ENCODE measurements at places on chromosomes 11 and 22.

GRCh38 chr11:95586155-95586554 lies 203.4 kb downstream of the FAM76B start:
- no peak for DNase-seq

- peak; percentile 12 for DNase-seq
Observed at GRCh38 chr11:130947889-130948288, 31.6 kb upstream of the SNX19 start.

DNA sequence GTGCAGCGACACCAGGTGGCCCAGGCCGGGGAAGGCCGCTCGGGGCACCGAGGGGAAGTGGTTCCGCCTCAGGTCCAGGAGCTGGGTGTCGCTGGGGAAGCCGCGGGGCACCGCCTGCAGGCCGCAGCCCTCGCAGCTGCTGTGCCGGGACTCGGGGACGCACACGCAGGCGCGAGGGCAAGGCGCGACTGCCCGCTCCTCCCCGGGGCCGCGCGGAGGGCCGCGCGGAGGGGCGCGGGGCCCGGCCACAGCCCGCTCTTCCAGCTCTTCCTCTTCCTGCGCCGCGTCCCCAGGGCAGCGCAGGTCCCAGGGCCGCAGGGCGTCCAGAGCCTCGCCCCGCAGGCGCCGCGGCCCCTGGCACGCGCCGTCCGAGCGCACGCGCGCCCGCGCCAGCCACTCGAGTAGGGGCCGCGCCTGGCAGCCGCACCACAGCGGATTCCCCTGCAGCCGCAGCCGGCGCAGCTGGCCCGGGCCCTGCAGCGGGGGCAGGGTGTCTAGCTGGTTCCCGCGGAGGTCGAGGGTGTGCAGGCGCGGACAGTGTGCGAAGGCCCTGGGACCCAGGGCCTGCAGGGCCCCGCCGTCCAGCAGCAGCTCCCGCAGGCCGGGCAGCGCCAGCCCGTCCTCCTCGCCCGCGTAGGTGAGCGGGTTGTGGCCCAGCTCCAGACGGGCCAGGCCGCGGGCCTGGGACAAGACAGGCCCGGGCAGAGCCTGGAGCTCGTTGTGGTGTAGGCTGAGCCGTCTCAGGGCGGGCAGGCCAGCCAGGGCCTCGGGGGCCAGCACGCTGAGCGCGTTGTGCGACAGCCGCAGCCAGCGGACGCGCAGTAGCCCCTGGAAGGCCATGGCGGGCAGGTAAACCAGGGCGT lies 2.8 kb downstream of the CHADL start:
- peak; percentile 40 for DNase-seq

DNA sequence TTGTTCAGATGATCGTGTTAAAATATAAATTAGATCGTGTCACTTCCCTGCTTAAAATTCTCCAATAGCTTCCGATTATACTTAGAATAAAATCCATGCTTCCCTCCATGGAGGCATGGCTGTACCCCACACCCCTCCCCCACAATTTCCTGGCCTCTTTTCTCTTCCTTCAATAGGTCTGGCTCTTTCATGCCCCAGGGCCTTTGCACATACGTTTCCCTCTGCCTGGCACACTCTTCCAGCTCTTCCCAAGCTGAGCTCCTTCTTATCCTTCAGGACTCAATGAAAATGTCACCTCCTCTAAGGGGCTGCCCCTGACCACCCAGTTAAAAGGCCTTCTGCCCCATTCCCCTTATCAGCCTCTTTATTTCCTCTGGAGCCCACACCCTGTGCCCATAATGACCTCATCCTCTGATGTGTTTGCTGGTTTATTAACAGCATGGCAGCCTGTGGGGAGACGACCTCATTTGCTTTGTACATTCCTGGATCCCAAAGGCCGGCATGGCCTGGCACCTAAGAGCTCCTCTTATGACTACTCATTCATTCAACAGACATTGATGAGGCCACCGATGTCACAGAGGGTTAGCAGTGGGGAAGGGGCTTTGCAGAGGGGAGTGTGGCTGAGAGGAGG lies 9.0 kb upstream of the FLRT1 start:
- no peak for DNase-seq

DNA sequence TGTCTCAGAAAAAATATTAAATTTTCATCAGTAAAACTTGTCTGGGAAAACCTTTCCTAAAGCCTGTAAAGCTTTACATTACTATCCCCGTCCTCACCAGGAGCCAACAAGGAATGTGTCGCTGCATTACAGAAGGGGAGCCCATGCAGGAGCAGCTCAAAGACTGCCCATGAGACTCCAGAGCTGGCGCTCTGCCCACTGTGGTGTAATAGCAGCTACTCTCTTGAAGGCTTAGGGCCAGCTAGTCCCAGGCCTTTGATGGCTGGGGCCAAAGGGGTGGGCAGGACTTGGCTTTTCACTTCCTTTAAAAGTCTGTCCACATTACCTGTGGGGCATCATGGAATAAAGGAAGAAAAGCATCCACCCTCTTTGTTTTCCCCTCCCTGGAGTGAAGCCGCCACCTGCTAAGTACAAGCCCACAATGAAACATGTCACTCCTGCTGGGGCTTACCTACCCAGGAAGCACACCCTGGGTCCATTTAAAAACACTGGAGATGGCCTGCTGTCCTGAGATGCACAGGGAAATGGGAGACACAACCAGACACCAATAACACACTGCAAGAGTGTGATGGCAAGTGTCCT lies 150.7 kb downstream of the ADAMTS15 start:
- peak; percentile 59 for DNase-seq

DNA sequence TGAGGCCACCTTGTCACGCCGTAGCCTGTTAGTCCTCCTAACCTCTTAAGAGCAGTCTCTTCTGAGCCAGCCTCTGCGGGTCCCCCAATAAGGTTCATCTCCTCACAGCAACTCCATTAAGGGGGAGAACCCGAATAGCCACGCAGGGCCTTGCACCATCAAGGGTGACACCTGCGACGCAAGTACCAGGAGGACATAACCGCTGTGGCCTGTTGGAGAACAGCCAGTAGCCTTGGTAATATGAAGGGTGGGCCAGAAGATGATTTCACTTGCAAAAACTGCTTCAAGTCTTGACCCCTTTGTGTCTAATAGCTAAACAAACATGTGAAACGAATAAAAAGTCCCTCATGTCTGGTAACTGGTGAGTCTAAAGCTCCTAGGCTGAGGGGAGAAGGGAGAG lies 14.8 kb downstream of the ARFGAP2 start:
- no peak for DNase-seq

DNA sequence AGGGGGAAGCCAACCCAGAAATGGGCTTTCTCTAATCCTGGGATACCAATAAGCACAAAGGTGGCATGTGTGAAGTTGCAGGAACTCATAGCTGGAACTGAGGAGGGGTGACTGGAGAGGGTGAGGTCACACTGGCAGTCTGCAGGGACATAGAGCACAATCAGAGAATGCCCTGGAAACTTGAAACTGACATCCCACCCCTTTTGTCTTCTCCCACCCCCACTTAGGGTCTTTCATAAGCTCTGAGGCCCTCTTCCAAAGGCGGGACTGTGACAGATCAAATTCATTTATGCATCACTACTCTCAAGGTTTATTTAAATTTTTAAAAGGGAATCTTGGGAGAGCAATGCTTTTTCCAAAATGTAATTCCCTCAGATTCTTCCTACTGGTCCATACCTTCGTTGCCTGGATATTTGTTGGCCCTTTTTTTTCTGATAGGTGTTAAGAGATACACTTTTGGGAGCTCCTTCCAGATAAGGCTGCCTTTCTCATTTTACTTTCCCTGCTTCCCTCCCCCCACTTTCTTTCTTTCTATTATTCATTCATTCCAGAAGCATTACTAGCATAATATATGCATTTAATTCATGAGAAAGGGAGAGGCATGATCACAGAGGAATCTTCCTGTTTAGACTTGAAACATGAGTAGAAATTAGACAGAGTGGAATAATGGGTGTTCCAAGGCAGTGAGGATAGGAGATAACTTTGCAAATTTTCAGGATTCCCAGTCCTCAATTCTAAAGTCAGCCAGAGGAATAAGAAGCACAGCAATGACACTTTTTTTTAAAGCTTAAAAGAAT lies 14.8 kb downstream of the OR51E2 start:
- DNase-seq, result no peak

- no peak for DNase-seq
Observed at GRCh38 chr22:36768616-36769015, 7.3 kb downstream of the IFT27 start.

GRCh38 chr11:88300888-88301487 lies 36.5 kb downstream of the CTSC start:
- peak; percentile 12 for DNase-seq

GRCh38 chr11:71241721-71242259 lies 10.6 kb downstream of the SHANK2 start:
- DNase-seq, result no peak

DNA sequence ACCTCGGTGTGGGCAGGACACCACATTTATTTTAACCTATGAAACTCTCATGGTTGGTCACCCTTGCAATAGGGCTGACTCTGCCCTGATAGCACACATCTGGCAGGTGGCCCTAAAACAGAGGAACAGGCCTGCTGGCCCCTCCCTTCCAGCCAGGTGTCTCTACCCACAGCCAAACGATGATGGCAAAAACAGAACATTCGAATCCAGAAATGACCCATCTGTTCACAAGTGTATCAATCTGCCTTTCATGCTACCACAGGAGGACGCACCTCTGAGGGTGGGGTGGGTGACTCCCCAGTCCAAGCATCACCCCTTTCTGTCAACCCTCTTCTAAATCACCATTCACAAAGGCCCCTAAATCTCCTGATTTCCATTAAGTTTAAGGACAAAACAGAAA lies 118.1 kb downstream of the ETS1 start:
- DNase-seq, result no peak

GRCh38 chr22:23859201-23859600 lies 1.5 kb downstream of the SLC2A11 start:
- no peak for DNase-seq

- no peak for DNase-seq
Observed at GRCh38 chr11:90434858-90435257, 212.0 kb upstream of the CHORDC1 start.

GRCh38 chr11:45405916-45406670 lies 120.0 kb upstream of the SYT13 start:
- peak; percentile 48 for DNase-seq

DNA sequence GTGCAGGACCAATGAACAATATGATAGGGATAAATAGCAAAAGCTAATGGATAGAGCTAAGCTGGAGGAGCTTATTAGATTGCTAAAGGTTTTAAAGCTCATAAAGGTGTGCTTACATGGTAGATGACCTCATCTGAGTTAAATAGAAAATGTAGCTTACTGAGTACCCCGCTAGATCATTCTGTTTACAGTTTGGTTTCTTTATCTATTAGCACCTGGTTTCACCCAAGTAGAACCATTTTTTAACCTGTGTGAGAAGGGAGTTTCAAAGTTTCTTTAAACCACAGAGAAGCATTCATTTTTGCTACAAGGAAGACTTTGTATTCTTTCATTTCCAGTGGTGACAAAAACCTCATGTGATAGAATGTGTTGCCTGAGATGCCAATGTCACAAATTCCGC lies 1778.0 kb downstream of the LRRC4C start:
- no peak for DNase-seq

DNA sequence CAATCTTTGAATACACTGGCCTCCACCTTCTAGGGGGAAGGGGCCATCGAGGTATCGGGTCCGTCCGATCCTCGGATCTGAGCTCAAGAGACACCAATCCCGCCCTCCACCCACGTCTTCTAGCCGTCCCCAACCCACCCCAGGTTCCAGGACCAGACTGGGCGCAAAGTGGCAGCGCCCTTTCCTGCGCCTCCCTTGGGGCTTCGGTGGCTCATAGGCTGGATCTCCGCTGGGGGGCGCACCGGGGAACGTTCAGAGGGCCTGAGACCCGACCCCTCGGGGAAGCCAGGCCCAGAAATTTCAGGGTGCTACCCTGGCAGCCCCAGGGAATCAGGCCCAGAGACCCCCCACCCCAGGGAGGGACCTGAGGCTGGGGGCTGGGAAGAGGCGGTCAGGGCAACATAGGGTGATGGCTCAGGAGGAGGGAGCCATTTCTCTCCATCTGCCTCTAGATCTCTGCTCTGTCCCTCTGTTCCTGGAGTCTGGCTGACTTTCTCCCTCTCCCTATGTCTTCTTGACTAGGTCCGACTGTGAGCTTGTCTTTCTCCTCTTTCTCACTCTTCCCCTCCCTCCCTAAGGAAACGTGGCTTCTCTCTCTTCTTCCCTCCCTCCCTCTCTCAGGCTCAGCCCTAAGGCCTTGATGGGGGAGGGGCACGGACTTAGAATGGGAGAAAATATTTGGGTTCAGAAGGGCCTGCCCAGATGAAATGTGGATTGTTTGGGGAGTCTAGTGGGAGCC lies 1.1 kb downstream of the CREB3L1 start:
- peak; percentile 66 for DNase-seq

DNA sequence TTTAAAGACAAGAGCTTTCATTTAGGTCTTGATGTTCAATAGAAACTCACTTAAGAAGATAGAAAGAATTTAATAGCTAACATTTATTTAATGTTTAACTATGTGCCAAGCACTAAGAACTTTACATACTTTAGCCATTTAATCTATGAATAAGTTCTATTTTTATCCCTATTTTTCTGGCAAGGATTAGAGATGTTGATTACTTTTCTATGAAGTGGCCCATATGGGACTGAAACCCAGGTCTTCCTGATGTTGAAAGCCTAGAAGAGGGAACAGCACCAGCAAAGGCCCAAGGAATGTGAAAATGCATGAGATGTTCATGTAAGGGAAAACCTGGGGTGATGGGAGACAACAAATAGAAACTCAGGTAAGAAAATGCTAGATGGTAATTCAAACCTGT lies 15.4 kb upstream of the TBCEL start:
- no peak for DNase-seq

- no peak for DNase-seq
Observed at GRCh38 chr11:90803366-90803765, 580.5 kb upstream of the CHORDC1 start.

GRCh38 chr22:44941207-44941606 lies 68.6 kb downstream of the PHF21B start:
- no peak for DNase-seq

Measured in cardiac fibroblast (primary cell).